ENCODE measurements at places on chromosomes 16 and 17. TPM values are rescaled to one million over a fixed set of nuclear protein-coding genes. Genes with fewer than 3 reads are reported as not detected.

DNA sequence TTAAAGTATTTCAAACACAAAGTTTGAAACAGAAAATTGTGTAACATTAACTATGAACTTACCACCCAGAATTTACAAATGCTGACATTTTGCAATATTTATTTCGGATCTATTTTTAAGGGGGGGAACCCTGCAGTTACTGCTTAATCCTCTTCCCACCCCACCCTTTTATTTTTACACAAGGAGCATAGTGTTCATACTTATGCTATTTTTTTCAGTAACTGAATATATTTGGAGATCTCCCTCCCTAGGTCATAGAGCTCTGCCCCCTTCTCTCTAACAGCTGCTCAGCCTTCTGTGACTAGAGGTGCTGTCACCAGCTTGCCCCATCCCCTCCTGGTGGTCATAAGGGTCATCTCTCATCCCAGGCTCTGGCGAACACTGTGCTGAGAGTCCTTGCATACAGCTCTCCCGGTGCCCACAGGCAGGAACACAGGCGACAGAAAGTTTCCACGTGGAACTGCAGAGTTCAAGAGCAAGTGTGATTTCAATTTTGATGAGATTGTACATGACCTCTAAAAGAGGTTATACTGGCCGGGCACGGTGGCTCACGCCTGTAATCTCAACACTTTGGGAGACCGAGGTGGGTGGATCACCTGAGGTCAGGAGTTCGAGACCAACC lies 44.2 kb downstream of the SNX20 start:
- DNase-seq: no peak

DNA sequence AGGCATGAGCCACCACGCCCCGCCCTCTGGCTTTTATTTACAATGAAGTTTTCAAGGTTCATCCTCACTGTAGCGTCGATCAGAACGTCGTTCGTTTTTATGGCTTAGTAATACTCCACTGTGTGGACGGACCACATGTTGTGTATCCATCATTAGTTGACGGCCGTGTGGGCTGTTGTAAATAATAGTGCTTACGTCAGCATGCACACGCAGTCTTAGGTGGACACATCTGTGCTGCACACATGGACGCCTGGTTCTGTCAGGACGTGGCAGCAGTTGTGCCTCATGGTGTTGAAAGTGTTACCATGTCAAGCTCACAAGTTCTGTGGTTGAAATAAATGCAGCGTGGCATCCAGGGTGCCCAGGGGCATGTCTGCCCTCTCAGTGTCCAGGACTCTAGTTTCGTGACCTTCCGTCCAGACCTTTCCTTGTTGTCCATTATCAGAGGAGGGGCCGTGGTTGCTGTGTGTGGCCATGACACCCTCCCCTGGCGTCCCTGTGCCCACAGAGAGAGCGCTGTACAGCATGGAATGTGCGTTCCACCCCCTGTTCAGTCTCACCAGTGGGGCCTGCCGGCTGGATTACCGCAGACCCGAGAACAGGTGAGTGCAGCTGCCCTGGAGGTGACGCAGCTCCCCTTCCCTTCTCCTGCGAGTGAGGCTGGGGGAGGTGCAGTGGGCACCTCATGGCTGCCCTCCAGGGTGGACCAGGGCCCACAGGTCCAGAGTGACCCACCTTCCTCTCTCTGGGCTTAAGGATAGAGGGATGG lies 22.3 kb downstream of the TCF25 start:
- DNase-seq: no peak

Gene LGALS9
- 31.0 TPM for polyA plus RNA-seq

Gene SDK2
- 0.21 TPM for polyA plus RNA-seq

Gene NUDT16L1
- polyA plus RNA-seq: 61.6 TPM

Gene CES3
- polyA plus RNA-seq: 14.6 TPM

Gene CCL7
- polyA plus RNA-seq: not detected
